ENCODE measurements at places on chromosomes 3 and 15.

GRCh38 chr3:13812034-13812471, 67.8 kb downstream of the WNT7A start:
- DNase-seq, result no peak

GRCh38 chr3:177934001-177934891, 602.0 kb upstream of the KCNMB2 start:
- peak; percentile 31 for DNase-seq

GRCh38 chr3:172782235-172782634, 31.7 kb downstream of the ECT2 start:
- DNase-seq, result no peak

DNA sequence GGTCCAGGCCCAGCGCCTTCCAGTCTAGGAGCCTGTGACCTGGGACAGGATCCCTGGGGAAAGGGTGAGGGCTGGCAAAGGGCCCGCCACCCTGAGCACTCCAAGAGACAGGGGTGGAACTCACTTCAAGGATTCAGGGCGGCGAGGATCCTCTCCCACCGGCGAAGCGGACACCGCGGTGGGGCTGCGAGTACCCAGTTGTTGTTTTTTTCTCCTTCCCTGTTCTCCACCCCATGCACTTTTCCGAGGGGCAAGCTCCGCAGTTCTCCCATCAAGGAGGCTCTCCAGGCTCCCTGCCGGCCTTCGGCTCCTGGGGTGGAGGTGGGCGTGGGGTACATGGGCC, 387 bp upstream of the PAQR5 start:
- DNase-seq, result no peak

DNA sequence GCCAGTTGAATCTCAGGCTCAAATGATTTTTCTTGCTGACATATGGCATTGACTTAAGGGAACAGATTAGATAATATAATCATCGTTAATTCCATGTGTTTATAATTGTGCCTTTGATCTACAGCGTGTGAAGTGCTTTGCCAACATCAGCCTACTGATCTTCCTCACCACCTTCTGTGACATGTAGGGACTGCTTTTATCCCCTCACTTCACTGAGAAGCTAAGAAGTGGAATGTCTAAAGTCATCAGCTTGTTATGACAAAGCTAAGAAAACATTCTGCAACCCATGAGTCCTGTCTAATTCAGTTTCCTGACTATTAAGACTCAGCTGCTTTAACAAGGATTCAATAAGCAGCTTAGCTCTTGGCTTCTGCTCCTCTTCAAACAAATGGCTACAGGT, 106.0 kb downstream of the MYH15 start:
- DNase-seq, result no peak

DNA sequence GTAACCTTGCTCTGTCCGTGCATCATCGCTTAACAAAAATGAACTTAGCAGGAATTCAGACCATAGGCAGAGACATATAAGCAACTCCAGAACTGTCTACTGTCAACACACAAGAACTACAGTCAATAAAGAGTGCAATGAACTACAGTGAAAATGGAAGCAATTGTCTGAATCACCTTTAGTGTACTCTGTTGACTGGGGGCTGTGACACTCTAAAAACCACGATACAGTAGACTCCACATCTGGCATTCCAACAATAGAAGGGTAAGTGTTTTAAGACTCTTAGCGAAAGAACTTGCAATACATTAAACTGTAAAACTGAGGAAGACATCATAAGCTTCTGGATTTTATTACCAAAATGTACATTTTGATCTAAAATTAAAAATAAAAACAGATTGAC, 347.3 kb downstream of the ZBTB20 start:
- DNase-seq, result no peak

GRCh38 chr3:123540285-123540684, 44.6 kb downstream of the HACD2 start:
- no peak for DNase-seq

GRCh38 chr3:12449889-12450682, 34.2 kb upstream of the TSEN2 start:
- DNase-seq, result no peak

All from left renal pelvis (tissue), 4 donors.